PC-9 (cell line): ENCODE measurements at places on chromosomes 3 and 15. TPM values are rescaled to one million over a fixed set of nuclear protein-coding genes. Genes with fewer than 3 reads are reported as not detected.

Gene EPHB1
- 0.15 TPM in 1 of 2 replicates, not detected in the other for total RNA-seq

Gene SLC9A9
- 1.7 and 2.7 TPM in 2 replicates for total RNA-seq

- no peak for DNase-seq
Observed at GRCh38 chr3:11691767-11692531, 48.2 kb upstream of the VGLL4 start.

Gene TMEM212
- not detected in 2 replicates for total RNA-seq

GRCh38 chr15:96323319-96324145 is 7.0 kb upstream of the NR2F2 start:
- no peak for DNase-seq

Gene MGLL
- total RNA-seq: 28.2 and 30.7 TPM in 2 replicates
